ENCODE measurements at places on chromosomes 5 and 9.

- DNase-seq = no peak
These were observed 42.3 kb downstream of the NAIF1 start for GRCh38 chr9:128024761-128025308.

DNA sequence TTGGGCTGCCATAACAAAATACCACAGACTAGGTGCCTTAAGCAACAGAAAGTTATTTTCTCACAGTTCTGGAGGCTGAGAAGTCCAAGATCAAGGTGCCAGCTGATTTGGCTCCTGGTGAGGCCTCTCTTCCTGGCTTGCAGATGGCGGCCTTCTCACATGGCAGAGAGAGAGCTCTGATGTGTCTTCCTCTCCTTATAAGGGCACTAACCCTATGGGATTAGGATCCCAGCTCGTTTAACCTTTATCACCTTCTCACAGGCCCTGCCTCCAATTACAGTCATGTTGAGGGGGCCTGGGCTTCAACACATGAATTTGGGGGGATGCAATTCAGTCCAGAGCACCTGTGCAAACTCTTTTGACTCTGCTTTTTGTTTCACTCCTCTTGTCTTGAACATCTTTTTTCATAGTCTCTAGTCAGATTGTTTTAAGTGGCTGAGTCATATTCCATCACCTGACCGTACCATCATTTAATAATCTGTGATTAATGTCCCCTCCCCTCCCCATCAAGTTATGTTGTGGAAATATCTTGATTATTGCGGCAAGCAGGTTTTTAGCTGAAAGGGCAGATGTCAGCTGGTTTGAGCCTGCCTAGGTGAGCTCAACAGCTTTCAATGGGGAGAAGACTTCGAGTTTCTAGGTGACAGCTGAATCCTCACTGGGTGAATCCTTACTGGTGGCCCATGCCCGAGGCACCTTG, 61.8 kb downstream of the NDFIP1 start:
- DNase-seq = no peak

- no peak for DNase-seq
These were observed 207.2 kb upstream of the RFX3 start for GRCh38 chr9:3733039-3733408.

DNA sequence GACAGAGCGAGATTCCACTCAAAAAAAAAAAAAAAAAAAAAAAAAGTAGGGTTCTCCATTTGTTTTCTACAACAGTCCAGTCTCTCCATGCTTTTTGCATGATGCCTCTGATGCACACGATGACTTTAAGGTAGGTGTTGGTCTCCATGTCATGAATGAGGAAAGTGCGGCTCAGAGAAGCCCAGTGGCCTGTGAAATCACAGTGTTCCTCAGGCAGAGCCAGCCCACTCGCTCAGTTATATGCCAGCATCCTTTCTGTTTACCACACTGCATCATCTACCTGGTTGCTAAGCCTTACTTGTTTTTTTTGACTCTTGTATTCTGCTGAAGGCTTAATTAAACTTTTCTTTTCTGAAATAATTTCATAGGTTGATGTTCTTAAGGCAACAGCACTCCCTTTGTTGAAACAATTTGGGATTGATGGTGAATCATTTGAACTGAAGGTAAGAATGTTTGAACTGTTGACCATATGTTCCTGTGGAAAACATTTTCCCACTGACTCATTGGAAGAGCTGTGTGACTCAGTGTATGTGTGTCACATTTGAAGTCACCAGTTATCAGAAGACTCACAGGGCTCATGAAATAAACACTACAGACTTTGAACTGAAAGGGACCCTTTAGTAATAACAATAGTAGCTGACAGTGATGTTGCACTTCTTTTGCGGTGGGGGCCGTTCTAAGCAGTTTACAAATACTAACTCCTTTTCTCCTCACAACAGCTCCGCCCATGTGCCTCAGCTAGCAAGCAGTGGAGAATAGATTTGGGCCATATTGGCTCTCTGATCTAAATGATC, 40.2 kb downstream of the RCL1 start:
- DNase-seq = peak; percentile 46

- DNase-seq = no peak
These were observed 1.1 kb upstream of the TCF7 start for GRCh38 chr5:134113363-134113889.

DNA sequence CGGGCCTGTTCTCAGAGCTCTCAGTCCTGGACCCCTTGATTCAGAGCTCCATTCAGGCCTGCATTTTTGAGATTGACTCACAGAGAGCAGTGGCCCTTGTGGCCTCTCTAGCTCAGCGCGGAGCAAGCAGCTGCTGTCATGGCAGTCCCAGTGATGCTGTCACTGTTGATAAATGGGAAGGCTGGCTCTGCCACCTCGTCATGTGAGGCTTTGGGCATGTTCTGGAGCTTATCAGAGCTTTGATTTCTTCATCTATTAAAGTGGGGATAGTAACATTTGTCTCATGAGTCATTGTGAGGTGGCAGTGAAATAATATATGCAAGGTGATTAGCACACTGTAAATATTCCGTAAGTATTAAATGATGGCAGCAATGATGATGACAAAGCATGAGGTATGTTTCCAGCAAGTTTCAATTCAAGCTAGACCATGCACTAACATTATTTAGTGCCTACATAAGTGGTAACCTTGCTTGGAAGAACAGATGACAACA, 126.4 kb upstream of the CXCL14 start:
- DNase-seq = no peak

DNA sequence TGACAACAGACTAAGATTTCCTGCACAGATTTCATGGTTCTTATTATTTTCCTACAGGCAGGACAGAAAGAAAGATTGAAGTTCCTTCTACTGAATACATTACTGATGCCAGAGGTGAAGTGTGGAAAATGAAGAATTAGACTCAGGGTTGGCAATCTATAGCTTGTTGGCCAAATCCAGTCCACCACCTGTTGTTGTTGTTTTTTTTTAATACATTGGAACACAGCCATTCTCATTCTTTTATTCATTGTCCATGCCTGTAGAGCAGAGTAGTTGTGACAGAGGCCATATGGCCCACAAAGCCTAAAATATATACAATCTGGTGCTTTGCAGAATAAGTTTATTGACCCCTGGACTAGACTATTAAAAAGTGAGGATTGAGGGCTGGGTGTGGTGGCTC, 5.8 kb upstream of the PLPPR1 start:
- DNase-seq = no peak

DNA sequence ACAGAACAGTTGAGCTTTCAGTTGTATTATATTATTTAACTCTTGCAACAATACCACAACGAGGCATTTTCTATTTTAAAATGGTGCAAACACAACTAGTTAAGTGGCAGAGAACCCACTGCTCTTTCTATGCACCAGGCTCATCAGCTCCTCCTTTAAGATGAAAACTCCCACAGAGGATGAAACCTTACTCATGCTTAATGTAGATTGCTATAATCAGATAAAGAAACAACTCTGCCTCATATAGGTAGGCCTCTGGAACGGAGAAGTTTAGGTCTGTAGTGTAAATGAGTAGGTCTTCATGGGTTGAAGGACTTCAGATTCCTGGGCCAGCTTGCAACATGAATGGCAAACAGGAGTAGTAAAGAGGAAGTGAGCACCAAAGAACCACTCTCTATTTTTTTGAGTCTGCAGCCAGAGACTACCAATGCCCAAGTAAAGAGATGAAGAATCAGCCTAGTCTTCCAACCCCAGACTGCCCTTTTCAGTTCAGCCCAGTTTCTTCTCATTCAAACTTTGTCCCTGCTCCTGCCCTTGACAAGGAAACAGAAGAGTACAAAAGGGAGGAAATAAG, 33.9 kb downstream of the HACD4 start:
- no peak for DNase-seq

DNA sequence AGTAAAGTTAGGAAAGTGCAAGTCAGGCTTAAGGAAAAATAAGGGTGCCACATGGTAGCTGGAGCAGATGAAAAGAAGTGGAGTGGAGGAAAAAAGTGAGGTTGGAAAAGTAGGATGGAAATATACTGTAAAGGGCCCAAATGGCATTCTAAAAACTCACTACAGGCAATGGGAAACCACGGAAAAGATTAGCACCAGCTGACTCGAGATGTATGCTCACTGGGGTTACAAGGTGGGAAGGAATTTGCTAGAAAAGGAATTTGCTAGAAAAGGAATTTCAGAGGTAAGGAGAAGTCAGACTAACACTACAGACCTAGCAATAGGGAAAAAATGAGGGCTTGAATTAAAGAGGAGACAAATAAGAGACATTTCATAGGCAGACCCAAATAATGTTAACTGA, 3.6 kb downstream of the PSMD5 start:
- DNase-seq = no peak
